ENCODE measurements at places on chromosomes 1 and 21.
A peak's percentile ranks its signal among the peaks of the same experiment; 100 is the strongest.

DNA sequence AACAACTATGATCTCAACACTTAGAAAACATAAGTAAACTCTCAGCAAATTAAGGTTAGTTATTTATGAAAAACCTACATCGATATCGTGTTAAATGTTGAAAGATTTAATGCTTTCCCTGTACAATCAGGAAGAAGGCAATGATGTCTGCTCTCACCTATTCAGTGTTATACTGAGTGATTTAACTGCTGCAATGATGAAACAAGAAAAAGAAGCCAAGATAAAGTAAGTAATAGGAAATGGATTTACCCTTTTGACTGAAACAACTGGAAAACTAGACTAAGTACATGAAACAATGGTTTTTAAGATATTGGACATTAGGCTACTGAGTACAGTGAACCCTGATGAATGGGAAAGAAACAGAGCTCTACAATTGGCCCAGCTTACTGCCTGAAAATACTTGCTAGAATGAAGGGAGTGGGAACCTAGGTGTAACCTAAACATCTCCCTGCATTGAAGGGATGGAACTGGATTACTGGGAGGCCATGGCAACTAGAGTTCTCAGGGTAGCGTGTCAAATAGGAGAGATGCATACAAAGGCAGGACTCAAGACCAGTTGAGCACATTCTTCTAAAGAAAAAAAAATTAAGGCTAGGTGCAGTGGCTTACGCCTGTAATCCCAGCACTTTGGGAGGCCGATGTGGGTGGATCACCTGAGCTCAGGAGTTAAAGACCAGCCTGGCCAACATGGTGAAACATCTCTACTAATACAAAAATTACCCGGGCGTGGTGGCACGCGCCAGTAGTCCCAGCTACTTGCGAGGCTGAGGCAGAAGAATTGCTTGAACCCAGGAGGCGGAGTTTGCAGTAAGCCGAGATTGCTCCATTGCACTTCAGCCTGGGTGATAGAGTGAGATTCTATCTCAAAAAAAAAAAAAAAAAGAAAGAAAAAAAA lies 37.3 kb downstream of the SNRPE start:
- no peak for DNase-seq

DNA sequence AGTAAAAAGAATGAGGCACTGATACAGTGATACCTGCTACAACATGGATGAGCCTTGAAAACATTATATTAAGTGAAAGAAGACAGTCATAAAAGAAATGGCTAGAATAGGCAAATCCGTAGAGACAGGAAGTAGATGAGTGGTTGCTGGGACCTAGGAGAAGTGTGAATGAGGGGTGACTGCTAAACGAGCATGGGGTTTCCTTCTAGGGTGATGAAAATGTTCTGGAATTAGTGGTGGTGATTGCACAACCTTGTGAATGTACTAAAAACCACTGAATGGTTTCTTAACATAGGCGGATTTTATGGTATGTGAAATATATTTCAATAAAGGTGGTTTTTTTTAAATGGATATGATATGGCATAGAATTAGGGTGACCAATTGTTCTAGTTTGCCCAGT lies 12.6 kb upstream of the SERINC2 start:
- DNase-seq = no peak

DNA sequence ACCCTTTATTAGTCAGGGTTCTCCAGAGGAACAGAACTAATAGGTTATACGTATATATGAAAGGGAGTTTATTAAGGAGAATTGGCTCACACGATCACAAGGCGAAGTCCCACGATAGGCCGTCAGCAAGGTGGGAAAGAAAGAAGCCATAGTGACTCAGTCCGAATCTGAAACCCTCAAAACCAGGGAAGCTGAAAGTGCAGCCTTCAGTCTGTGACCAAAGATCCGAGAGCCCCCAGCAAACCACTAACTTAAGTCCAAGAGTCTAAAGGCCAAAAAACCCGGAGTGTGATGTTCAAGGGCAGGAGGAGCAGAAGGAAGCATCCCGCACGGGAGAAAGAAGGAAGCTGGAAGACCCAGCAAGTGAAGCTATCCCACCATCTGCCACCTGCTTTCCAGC lies 9.9 kb downstream of the IFNLR1 start:
- no peak for DNase-seq

GRCh38 chr21:44938772-44939531 lies 877 bp upstream of the SLX9 start:
- no peak for DNase-seq

DNA sequence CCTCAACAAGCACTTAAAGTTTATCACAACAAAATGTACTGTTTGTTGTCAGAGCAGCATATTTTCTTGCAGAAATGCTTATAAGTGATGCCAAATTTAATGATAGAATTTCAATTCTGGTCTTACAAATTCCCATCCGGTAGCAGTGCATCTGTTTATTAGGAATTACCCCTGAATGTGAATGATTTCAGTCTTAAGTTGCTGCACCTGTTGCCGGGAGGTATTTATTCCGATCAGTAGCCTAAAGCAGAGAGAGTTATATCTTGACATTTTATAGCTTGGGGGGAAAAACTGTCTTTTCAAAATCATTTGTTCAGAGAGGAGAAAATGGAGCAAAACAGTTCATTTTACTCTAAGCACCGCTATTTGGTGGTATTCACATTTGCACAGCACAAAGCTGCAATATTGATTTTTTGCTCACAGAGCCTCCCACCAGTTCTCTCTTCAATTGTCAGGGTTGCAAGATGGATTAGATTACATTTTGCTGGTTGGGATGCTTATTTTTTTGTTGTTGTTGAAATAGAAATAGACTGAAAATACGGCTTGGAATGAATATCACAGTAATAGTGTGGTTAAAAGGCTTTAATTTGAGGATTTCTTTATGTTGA lies 98.6 kb downstream of the ADGRL2 start:
- DNase-seq = no peak

GRCh38 chr1:22915231-22915630 lies 57.4 kb downstream of the LACTBL1 start:
- no peak for DNase-seq

- DNase-seq = no peak
Observed at GRCh38 chr1:183148599-183148998, 37.5 kb upstream of the LAMC2 start.

DNA sequence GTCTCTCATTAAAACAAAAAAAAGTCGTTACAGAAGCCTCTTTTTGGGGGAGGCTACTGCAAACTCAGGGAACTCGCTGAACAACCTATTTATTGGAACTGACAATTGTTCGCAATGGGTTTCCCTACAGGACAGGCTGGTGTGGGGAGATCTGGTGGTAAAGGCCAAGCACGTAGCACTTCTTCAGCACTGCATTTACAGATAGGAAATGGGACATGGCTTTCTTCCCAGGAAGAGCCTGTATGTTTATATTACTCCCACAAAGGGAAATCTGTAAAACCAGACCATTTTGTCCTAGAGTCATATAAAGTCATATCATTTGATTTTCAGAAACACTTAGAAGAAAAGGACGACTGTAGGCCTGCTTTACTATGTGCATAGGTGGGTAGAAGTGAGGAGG lies 38.8 kb upstream of the TBX15 start:
- no peak for DNase-seq

DNA sequence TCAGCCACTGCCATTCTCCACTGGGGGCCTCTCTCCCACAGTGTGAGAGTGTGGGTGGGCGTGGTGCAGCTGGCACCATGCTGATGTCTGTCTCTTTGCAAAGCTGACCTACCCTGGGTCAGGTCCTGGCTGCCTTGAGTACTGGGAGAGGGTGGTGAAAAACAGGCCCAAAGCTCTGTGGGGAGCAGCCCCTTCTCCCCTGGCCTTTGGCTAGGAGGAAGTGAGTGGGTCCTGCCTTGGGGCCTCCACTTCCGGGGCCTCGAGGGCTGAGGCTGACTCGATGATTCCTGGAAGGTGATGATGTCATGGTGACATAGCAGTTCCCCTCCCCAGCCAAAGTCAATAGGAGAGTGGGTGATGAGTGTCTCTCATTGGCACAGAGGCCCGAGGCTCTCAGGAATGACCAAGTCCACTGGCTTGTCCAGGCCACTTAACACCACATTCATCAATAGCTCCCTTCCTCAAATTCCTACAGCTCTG lies 53.0 kb downstream of the IER5 start:
- DNase-seq = peak; percentile 85
